ENCODE measurements at places on chromosomes 13 and 19.

- peak; percentile 91 for DNase-seq
Measured at GRCh38 chr19:48362716-48363499, 832 bp downstream of the TMEM143 start.

DNA sequence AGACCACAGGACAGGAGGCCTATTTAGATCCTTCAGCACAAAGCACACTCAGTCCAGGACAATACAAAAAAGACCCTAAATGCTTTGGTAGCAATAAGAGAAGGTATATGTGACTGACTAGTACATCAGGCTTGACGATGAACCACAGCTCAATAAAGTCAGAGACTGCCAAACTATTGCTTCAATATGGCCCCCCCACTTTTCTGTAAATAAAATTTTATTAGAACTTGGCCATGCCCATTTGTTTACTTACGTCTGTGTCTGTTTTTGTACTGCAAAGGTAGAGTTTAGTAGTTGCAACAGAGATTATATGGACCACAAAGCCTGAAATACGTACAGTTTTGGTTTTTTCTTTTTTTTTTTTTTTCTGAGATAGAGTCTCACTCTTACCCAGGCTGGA is 136.7 kb downstream of the IRS2 start:
- no peak for DNase-seq

DNA sequence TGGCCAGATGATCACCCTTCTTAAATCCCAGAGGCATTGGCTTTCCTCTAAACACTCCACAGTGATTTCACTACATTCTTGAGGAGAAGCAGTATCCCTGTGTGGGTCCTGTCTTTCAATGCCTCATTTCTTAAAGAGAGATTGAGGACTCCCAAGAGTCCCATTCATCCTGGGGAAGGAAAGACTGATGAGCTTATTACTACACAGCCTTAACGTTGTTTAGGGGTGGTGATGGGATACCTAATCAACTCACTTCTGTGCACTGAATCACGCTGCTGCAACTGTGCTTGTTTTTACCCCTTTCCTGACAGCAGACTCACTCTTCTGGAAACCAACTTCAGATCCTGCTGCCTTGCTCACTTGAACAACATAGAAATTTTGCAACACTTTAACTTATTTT is 203.1 kb downstream of the RGCC start:
- DNase-seq = no peak

DNA sequence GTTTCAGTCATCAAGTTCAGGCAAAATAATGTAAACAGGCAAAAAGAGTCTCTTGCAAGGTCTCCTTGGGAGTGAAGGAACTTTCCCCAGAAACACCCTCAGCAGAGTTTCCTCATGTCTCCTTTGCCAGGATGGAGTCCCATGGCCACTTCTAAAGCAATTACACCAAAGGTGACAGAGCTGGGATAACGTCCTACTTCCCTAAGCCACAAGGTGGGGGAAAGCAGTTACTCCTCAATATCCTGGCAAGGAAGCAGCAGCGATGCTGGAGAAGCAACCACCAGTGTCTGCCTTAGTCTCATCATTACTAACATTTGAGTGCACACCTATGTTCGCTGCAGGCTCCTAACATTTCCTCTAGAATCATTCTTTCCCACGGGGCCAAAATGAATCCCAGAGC is 88.6 kb downstream of the UBL3 start:
- no peak for DNase-seq

- no peak for DNase-seq
Measured at GRCh38 chr19:56611288-56611687, 16.2 kb downstream of the ZNF71 start.

DNA sequence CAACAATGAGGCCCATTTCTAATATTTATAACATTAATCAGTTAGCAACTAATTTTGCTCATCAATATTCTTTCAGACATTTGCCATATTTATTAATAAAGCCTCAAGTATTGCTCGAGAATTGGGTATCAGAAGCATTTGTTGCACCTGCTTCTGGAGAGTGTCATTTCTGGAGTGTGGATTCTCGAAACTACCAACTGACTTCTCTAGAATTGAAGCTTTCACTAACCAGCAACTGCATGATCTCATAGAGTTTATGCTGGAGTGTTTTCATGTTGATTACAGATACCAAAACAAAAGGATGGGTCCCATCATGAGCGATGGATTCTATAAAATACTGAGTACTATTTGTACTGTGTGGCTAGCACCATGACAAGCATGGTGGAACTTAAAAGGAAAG is 121.0 kb upstream of the SLC7A1 start:
- no peak for DNase-seq

DNA sequence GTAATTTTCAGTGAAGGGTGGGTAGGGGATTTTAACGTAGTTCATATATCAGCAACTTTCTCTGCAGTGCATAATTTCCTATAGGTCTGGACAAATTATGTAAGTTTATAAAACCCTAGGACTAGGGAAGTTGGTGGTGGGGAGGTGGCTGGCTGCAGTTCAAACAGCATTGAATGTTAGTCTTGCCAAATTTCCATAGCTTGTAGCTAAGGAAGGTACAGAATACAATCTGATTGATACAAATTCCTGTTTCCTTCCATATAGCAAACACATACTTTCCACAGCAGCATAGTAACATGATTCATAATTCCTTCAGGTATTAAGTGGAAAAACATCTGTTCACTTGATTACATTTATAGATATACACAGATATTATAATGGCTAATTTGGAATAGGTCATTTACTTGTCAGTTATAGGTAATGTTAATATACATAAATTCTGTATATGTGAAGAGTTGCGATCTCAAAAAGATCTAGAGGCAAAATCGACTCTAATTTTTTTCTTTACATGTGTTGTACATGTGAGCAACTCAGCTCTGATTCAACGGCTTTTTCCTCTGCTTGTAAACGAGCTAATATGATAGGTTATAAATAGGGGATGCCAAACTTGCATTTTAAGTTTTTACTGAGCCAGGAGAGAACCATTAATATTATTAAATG is 233.4 kb upstream of the CSNK1A1L start:
- DNase-seq = no peak

DNA sequence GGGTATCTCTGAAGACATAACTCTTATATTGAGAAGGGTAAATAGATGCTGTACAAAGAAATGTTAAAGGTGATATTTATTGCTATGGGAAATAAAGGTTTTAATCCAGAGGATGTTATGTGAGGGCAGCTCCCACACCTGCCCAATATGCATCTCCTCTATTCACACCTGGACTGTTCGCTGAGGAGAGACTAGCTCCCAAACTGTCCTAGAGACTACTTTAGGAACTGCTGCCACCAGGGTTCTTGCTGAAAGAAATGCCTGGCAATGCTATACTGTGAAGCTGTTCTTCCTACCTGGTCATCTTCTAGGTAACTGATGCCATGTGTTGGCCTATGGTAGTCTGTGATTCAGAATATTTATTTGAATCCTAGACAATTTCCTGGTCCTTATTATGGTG is 1421.5 kb upstream of the SPRY2 start:
- no peak for DNase-seq

DNA sequence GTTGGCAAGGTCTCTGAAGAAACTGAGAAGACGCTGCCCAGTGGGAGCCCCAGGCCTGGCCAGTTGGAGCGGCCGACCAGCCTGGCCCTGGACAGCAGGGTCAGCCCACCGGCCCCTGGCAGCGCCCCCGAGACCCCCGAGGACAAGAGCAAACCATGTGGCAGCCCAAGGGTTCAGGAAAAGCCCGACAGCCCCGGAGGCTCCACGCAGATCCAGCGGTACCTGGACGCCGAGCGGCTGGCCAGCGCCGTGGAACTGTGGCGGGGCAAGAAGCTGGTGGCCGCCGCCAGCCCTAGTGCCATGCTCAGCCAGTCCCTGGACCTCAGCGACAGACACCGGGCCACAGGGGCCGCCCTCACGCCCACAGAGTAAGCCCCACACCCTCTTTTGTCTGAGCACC is 20.1 kb upstream of the USE1 start:
- DNase-seq = no peak

DNA sequence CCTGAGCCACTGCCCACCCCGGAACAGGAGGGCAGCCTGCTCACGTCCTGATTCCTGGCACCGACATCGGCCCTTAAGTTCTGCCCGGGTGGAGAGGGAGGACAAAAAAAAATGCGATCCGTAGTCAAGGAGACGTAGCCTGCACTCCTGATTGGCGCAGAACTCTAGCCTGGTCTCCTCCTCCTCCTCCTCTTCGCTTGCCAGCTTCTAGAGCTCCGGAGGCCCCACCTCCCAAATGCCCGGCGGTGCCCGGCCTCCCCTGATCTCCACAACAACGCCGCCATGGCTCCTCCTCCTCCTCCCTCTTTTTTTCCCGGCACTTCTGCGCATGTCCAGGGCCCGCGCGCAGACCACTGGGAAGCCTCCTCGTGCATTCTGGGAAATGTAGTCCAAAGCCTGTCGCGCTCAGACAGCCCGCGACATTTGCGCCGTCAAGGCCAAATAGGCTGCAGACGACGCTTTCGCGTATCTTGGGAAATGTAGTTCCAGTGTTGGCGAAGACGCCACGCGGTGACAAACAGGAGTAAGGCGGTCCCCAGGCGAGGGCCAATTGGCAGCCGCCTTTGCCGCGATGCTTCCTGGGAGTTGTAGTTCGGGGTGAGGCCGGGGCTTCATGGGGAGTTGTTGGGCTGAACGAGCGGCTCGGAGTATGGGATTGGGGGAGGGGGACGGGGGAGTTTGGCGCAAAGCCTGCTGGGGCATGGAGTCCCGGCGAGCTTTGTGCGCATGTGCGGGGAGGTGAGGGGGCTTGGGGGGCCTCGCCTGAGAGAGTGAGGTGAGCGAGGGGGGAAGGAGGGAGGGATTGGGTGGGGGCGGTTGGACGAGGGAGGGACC is at the start of gene ZNF444:
Gene ZNF444 (plus strand): TSS at position 705 of the 834 bp plus-strand sequence. CDS start 5,625 bp downstream, outside the sequence.
- DNase-seq = peak; percentile 98

- DNase-seq = no peak
Measured at GRCh38 chr13:48220592-48220980, 12.4 kb upstream of the ITM2B start.

DNA sequence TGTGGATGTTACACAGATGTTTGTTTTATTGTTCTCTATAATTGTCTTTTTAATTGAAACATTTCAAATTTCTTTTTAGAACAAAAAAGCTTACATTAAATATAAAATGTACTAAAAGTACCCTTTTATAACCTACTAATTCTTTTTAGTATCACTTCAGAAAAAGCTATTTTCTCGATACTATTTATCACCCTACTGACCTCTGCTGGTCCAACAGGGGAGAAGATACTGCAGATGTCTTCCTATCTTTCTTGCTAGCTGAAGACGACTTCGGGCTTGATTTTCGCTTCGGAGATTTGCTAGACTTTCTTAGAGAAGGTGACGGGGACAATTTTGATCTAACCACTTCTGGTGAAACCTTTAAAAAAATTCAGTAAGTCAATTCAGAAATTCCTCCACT is 42.4 kb downstream of the ZC3H13 start:
- no peak for DNase-seq

DNA sequence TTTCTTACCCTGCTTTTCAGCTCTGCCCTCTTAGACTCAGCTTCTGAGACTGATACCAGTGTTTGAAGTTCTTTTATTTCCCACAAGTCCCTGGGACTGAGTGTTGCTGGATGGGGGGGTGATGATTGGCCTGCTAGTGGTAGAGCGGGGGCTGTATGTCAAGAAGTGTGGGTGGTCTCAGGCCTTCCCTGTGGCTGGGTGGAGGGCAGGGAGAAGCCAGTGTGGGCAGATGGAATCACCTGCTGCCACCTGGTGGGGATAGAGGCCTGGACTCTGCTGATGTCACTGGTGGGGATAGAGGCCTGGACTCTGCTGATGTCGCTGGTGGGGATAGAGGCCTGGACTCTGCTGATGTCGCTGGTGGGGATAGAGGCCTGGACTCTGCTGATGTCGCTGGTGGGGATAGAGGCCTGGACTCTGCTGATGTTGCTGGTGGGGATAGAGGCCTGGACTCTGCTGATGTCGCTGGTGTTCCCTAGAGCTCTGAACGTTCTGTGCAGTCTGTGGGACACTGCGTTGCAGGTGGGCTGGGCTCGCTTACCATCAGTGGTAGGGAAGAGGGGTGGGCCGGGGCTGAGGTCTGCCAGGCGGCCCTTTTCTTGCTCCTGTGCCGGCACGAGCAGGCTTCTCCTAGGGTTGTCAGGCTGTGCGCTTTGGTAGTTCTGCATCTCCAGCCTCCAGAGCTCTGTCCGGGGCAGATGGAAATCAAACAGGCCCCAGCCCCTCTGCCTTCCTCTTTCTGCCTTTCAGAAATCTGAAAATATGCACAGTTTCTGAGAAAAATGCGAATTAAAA is 101.3 kb downstream of the ARHGEF7 start:
- no peak for DNase-seq

DNA sequence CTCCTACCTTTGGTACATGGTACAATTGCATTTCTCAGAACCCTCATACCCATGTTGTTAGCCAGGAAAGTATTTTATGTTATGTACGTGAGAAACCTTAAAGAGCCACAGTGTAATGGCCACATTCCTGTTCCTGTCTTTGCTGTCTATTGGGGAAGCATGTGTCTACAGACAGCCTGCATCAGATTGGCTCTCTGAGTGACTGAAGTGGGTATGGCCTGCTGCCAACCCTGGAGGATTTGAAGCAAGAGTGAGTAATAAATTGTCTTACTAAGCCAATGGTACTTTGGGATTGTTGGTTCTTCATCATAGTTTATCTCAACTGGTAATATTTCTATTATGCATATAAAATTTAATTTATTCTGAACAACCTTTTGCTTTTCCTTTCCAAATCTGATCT is 574.1 kb downstream of the LMO7 start:
- DNase-seq = no peak

DNA sequence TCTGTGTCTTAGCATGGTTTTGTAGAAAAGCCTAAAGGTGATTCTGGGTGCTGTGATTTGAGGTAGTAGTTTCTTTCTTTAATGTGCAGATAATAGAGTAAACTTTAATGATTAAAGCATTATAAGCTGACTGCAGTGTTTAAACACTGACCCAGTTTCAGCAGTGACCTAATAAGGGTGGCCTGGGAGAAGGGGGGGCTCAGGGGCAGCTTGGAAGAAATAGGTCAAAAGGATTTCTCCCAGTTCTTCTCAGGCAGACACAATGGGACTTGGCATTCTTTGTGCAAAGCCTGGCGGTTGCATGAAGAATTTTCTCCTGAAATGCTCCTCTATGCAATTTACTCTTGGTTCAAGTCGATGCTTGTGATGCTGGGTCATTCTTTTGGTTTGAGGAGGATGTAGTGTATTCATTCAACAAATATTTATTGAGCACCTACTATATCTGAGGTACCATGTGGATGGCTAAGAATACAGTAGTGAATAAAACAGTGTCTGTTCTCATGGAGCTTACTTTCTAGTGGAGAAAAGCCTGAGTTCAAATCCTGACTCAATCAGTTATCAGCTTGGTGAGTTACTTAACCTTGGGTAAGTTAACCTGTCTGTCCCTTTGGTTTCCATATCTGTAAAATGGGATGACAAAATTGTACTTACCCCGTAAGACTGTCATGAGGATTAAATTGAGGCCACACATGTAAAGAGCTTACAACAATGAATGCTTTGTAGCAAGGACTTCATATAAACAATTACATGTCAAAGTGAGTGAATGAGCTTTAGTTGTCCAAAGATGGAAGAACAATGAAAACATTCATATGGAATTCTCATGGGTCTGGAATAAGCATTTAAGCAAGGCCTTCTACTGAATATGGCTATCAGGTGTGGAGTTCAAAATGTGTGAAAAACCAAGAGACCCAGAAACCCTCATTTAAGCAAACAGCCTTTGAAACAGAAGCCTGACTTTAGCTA is 210.2 kb downstream of the KCNRG start:
- no peak for DNase-seq

- no peak for DNase-seq
Measured at GRCh38 chr19:29421196-29421545, 104.6 kb upstream of the VSTM2B start.

Measured in inflammatory macrophage treated with lipopolysaccharide for 1 hour (primary cell).